ENCODE measurements at places on chromosomes 5 and 9.

GRCh38 chr9:89533411-89534095 lies 35.6 kb upstream of the SEMA4D start:
- no peak for DNase-seq

- no peak for DNase-seq
Measured at GRCh38 chr5:114935490-114935889, 234.2 kb downstream of the TRIM36 start.

GRCh38 chr9:86275962-86276361 lies 6.4 kb downstream of the ISCA1 start:
- DNase-seq: no peak

DNA sequence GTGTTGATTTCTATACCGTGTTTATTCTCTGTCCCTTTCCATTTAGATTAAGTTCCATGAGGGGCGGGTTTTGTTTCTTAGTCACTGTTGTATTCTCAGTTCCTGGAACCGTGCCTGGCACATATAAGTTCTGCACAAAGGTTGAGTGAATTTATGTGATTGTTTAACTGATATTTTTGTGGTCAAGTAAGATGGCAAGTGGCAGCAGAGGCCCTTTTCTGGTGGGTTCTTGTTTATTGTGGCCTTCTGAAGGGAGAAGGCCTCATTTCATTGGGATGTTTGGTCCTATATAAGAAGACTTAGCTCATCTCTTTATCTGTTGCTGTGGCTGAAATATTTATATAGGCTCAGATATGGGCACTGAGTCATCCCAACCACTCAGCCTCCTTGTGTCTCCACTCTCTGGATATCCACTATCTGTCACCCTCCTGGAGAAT lies 262.5 kb downstream of the PSAT1 start:
- peak; percentile 73 for DNase-seq

DNA sequence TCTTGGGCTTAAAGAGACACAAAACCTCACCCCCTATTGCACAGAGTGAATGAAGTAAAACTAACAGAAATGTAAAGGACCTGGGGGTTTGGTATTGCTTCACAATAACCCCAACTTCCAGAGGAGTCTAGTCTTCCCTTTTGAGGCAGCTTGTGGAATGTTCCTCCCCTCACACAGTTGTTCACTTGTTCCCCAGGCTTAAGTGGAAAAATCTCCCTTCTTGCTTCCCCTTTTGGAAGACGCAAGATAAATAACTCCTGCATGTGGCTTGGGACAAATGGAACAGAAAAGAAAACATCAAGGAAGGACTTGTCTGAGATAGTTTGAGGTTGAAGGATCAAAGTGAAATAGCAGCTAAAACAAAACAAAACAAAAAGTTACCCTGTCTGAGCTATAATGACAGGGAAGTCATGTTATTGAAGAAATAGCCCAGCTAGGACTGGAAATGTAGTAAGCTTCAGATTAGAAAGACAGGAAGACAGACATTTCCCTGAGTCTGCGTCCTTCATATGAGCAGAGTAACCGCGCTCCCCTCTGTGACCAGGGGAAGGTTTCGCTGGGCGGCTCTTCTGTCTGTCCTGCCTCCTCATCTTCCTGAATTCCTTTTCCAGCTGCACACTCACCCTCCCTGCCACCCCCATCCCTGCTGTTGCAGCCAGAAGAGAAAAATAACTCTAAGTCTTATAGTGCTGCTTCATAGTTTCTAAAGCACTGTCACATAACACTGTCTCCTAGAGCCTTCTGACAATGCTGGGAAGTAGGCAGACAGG lies 8.8 kb downstream of the SPARC start:
- peak; percentile 31 for DNase-seq

DNA sequence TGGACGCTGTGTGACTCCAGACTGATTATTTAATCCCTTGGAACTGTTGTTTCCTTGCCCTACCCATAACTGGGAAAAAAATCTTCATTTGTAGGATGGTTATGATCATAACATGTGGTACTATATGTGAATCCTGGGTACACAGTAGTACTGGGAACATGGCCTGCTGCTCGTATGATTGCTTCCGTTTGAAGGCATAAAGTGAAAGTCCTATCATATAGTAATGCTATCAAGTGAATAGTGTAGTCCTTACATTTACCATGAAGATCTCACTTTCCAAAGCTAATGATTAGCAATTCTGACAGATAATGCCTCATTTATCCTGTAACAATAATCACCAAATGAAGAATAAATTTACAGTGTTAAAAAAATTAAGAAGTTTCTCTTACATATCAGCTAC lies 53.2 kb downstream of the MEF2C start:
- no peak for DNase-seq

DNA sequence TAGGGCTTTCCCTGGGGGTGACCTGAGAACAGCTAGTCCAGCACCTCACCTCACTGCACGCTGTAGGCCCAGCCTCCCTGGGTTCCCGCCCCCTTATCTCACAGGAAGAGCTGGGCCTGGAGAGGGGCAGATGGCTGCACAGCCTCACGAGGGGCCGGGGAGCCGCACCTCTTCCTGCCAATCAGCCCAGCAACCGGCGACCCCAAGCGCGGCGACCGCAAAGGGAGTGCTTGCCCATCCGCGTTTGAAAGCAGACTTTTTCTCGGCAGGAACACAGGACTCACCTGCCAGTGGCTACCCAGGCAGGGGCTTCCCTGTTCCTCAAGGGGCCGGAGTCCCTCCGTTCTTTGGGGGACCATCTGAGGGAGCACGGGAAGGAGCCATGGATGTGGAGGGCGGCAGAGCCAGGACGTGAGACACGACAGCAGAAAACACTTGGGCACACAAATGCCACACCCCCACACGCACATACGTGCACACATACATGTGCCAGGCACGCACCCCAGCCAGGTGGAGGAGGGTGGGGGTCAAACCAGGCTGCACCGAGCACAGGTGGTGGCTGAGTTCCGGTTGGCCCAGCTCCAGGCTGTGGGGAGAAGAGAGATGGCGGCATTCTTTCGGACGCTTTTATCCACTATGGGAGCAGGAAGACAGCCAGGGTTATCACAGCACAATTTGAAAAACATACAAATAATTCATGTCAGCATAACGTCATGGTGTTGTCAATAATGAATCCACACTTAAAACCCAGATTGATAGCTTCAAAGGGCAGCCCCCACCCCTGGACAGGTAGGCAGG lies 11.3 kb downstream of the TMEM250 start:
- DNase-seq: no peak

- no peak for DNase-seq
Measured at GRCh38 chr5:107028938-107029337, 641.8 kb downstream of the EFNA5 start.

DNA sequence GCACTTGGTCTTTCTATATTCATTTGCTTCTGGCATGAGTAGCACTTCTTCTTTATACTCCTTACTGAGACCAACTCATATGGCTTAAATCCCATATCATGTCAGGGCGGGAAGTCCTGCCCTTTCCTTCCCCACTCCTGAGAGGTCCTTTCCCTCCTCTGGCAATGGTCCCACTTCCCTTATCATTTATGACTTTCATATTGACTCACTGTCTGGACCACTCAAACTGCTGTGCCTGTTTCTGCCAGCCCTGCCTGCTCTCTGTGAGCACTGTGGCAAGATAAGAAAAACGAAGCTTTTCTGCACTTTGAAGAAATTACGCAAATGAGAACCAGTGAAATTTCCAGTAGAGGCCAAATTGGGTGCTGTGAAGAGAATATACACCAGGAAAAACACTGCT lies 58.1 kb downstream of the ZNF474 start:
- no peak for DNase-seq

DNA sequence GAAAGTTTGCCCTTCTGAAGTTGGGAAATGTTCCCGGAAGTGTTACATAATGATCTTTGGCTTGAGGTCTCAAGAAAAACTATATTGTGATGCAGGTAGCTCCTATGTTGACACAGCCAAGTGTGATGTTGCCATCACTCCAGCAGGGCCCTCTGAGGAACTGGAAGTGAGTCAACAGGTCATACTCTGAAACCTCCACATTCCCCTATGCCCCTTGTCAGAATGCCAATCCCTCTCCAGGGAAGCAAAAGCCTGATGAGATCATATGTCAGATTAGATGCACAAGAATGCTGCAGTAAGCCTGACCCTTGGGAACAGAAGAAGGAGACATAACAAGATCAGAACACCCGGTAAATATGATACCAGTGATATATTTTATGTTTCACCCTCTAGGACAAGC lies 66.8 kb upstream of the ITGA2 start:
- peak; percentile 90 for DNase-seq

DNA sequence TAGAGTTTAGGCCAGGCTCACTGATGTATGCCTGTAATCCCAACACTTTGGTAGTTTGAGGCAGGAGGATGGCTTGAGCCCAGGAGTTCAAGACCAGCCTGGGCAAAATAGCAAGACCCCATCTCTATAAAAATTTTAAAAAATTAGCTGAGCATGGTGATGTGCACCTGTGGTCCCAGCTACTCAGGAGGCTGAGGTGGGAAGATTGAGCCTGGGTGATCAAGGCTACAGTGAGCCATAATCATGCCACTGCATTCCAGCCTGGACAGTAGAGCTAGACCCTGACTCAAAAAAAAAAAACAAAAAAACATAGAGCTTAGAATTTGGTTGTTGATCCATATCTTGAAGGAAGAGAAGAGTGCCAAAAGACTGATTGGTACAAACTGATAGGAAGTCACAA lies 14.7 kb upstream of the CDK7 start:
- DNase-seq: no peak

GRCh38 chr5:151602806-151603205 lies 11.7 kb upstream of the FAT2 start:
- peak; percentile 50 for DNase-seq

- DNase-seq: no peak
Measured at GRCh38 chr5:159049844-159050315, 49.8 kb downstream of the EBF1 start.

- DNase-seq: no peak
Measured at GRCh38 chr9:68522131-68522530, 18.6 kb downstream of the TMEM252 start.

GRCh38 chr5:139658928-139659667 lies 10.9 kb downstream of the CXXC5 start:
- DNase-seq: peak; percentile 84

- DNase-seq: peak; percentile 48
Measured at GRCh38 chr9:133160742-133161546, 2.8 kb downstream of the GBGT1 start.

GRCh38 chr5:150542933-150543445 lies 35.1 kb downstream of the NDST1 start:
- peak; percentile 27 for DNase-seq

GRCh38 chr5:1315709-1316587 lies 21.1 kb upstream of the TERT start:
- DNase-seq: peak; percentile 3

- DNase-seq: no peak
Measured at GRCh38 chr5:111198281-111198966, 25.8 kb upstream of the CAMK4 start.

GRCh38 chr9:100774326-100774725 lies 196.4 kb downstream of the CAVIN4 start:
- DNase-seq: no peak

DNA sequence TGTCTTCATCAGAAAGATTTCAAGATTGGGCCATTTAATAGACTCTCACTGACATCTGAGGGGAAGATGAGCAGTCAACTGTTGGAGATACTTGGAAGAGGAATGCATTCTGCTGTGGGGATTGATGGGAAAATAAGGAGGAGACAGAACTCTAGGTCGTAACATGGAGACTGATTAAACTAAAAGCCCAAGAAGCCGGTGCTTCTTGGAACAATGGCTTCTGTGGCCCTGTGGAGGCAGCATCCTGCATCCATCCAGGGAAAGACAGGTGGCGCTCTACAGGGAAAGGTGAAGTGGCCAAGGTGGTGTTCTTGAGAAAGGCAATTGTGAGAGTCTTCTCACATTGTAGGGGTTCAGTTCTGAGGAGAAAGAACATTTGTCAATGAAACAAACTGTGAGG lies 31.3 kb downstream of the ZFAND5 start:
- DNase-seq: no peak

GRCh38 chr9:36345103-36345846 lies 54.8 kb downstream of the RNF38 start:
- no peak for DNase-seq

GRCh38 chr9:70085241-70085640 lies 41.6 kb downstream of the MAMDC2 start:
- DNase-seq: peak; percentile 59

DNA sequence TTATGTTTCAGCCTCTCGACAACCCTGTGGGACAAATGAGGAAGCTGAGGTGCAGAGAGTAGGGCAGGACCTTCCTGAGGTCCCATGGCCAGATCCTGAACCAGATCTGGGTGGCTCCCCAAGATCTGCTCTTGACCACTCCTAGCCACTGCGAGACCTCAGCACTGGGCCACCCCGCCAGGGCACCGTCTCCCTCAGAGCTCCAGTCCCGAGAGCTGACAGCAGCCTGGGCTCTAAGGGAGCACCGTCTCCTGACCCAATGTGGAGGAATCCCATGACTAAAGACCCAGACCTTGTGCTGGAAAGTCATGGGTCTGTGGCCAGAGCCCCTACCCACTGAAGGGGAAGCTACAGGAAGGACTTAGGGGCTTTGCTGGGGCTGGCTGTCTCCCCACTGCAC lies 4.5 kb upstream of the LMX1B start:
- no peak for DNase-seq

DNA sequence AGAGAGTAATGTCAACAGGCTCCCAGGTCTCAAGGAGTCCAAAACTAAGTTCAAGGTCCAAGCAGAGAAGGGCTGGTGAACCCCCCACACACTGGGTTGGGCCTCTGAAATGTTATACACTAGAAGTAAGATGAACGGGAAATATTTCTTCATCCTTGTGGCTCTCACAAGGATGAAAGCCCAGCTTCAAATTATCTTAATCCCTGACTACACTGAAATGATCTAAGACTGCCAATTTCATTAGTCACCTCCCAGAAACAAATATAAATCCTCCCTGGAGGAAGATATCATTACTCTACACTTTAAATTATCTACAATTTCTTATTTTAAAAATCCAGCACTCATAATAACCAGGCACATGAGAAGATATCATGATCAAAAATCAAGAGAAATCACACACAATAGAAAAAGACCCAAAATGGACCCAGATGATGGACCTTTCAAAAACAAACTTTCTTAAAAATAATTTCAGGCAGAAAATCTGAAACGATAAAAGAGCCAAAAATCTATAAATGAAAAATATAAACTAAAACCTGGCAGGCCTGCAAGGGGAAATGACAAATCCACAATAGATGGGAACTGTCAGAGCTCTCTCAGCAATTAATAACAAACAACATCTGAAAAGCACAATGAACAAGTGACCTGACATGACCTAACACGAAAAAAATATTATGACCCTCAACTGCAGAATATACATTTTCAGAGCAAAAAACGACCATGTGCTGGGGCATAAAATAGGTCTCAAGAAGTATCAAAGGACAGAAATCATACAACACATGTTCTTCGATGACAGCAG lies 117.4 kb downstream of the GPR21 start:
- peak; percentile 5 for DNase-seq

GRCh38 chr9:127595611-127596010 lies 16.5 kb upstream of the STXBP1 start:
- no peak for DNase-seq

DNA sequence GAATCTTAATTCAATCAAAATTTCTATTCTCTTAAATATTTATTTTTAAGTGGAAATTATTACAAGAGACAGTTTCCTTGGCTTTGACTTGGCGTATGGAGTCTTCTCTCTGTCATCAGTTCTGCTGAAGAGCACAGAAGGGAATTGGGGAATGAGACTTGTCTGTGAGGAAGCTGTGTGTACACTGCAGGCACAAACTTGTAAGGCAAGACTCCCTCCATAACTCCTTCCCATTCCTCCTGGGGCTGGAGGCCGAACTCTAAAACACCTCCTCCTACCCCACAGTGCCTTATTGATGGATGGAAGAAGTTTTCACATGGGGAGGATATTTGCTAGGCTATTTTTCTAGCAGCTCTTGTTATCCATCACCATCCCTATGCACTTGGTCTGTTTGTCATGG lies 187.4 kb upstream of the ELL2 start:
- DNase-seq: no peak
